MCF 10A (cell line): ENCODE measurements at places on chromosomes 3 and 15. TPM values are rescaled to one million over a fixed set of nuclear protein-coding genes. Genes with fewer than 3 reads are reported as not detected.

The DYNC1LI1 gene
- total RNA-seq = 39.1 and 47.6 TPM in 2 replicates

The TRH gene
- not detected in 2 replicates for total RNA-seq

The P3H2 gene
- 19.8 and 60.2 TPM in 2 replicates for total RNA-seq

The EPM2AIP1 gene
- total RNA-seq = 12.0 and 12.9 TPM in 2 replicates

The SNX22 gene
- total RNA-seq = 0.16 and 0.25 TPM in 2 replicates

The GHSR gene
- total RNA-seq = not detected in 2 replicates
